ENCODE measurements at places on chromosomes 6 and 20.

DNA sequence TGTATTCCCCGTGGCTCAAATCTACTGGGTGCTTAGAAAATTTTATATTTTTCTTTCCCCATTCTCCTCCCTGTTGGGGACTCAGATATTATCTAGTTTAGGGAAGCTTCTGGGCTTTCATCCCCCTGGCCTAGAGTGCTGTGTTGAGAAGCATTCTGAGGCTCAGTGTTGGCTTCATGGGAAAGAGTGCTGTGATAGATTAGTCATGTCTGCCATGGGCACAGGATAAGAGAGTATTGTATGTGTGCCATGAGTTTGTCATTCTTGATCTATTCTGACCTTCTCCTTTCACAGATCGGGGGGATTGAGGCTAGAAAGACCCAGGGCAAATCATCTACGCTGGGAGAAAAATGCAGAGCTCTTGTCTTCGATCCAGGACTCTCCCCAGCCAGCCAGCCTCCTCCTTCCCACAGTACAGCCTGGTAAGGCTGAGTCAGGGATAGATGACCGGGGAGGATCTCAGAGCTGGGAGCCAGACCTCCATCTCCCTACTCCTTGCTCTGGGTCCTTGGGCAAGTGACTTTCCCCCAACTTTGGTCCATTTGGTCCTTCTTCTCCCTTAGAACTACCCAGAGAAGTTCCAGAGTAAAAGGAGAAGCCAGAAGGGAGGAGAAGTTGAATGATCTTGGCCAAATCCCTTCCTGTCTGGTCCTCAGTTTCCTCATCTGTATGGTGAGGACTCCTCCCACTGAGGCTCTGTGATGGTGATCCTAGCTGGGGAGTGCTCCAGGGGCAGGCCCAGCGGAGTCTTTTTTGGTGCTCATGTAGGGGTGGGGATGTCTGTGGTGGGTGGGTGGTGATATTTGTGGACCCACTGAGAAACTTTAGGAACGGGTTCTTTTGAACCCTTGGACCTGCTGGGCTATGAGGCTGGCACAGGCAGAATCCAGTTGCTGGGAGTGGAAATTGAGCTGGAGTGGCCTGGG, 5.0 kb downstream of the SRC start:
- no peak for DNase-seq

DNA sequence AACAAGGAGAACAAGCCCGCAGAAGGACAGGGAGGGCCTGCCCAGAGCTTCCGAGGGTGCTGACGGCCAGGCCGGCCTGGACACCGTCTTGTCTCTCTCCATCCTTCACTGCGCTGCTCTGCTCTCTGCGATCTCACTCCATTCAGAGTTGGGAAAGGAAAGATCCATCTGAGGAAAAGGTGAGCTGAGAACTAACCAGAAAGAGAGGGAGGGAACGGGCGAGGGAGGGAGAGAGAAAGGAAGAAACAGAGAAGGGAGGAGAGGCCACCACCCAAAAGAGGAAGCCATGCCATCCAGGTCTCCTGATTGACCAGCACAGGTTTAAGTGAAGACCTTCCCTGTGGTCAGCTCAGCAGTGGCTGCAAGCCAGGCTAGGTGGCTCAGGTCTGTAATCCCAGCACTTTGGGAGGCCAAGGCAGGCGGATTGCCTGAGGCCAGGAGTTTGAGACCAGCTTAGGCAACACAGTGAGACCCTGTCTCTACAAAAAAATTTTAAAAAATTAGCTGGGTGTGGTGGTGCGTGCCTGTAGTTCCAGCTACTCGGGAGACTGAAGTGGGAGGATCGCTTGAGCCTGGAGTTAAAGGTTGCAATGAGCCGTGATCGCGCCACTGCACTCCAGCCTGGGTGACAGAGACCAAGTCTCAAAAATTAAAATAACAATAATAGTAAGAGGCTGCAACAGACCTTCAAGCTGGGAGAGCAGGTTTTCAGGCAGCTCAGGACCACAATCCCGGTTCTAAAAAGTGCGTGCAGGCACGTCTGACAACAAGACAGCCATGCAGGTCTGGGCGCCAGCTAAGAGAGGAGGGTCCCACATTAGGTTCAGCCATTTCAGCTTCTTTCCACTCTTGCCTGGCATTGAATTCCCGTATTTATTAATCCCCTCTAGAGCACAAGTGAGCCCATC, 34.2 kb upstream of the DLGAP4 start:
- DNase-seq: no peak

DNA sequence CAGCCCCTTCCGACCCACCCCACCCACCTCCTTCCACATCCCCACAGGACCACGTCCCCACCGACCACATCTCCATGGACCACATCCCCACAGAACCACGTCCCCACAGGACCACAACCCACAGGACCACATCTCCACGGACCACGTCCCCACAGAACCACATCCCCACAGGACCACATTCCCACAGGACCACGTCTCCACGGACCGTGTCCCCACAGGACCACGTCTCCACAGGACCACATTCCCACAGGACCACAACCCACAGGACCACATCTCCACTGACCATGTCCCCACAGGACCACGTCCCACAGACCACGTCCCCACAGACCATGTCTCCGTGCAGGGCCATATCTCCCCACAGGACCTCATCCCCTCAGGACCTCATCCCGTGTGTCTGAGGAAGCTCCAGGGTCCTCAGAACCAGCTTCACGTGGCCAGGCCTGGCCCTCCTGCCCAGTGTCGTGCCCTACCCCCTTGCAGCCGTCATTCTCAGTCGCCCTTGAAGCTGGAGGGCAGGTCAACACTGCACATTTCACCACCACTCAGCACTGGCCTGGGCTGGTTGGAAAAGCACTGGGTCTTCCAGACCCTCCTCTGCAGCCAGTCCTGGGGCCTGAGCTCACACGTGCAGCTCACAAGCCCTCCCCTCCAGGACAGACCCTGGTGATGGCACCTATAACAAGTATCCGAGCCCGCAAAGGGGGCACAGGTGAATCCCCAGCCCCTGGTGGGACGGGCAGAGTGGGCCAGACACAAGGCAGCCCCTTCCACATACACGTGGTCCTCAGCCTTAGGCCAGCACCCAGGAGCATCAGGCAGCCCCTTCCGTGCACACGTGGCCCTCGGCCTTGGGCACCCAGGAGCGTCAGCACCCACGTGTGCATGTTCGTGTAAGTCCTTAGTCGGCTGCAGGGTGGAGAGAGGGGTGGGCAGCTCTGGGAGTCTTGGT, 3.9 kb downstream of the CHRNA4 start:
- no peak for DNase-seq

GRCh38 chr20:1034415-1034789, 32.3 kb upstream of the RSPO4 start:
- DNase-seq: no peak

GRCh38 chr6:168938546-168938945, 315.1 kb downstream of the THBS2 start:
- no peak for DNase-seq

- no peak for DNase-seq
These were observed 5.1 kb upstream of the EPHA7 start for GRCh38 chr6:93424303-93425064.

DNA sequence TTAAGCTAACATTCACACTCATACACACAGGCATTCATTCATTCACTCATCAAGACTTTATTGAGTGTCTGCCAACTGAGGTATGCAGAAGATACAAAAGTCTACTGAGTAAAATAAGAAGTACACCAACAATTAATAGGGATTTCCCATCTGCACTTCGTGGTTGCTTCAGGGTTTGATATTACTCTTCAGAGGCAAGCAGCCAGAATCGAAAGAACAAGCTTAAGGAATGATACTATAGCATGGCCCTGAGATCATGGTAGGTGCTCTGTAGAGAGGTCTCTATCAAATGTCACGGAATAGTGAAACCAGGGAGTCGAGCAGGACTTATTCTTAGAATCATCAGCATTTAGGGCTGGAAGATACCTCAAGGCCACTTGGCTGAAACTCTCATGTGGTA, 135.4 kb downstream of the NRN1 start:
- DNase-seq: no peak

DNA sequence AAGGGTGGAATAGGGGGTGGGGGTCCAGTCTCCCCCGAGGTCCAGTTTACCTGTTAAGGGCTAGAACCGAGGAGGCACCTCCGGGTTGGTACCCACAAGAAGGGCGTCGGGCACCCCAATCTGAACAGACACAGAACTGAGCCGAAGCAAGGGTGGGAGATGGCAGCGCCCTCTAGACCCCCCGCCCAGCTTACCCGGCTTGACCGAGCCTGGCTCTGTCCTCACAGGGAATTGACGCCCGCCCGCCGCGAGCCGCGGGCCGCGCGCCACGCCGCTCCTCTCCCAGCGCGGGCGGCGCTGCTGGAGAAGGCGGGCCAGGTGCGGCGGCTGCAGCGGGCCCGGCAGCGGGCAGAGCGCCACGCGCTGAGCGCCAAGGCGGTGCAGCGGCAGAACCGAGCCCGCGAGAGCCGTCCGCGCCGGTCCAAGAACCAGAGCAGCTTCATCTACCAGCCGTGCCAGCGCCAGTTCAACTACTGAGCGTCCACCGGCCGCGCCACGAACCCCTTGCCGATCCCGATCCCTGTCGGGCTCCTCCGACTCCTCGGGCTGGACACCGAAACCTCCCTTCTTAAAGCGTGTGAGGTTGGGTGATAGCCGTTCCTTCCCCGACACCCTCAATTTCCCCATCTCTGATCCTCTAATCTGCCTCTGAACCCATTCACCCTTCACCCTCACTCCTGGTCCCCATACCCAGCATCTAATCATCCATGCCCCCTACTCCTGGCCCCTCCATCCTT, 5.9 kb downstream of the TP53INP2 start:
- DNase-seq: peak; percentile 36

DNA sequence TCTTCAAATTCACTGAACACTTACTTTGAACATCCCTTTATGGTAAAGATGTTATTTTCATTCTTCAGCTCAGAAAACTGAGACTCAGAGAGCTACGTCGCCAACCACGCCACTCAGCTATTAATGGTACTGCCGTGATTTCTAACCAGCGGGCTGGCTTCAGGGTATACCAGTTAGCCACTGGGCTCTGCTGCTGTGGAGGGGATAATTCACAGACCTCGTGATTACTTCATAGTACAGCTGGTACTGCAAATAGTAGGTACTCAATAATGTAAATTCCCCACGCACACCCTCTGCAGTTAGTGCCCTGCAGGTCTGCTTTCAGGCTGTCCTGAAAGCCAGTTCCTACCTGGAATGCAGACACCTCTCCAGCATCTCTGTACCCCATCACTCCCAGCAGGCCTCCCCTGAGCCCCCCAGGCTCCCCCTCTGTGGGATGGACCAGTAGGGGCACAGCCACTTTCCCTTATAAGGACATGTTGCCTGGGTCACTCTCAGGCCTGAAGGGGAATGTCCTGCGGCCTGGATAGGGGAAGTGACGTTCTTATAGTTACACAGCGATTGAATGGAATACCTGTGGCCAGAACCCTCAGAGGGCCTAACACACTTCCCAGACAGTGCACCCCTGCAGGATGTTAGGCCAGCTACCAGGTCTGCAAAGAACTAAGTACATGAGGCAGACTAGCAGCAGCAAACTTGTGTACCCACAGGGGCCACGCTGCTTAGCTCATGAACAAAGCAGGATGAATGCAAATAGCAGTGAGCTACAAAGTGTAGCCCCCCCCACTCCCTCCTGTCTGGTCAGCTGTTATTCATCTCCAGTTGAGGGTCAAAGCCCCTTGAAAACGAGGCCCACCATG, 1.3 kb upstream of the OCSTAMP start:
- DNase-seq: no peak

- no peak for DNase-seq
These were observed 77.0 kb downstream of the ATXN1 start for GRCh38 chr6:16684195-16684689.

- no peak for DNase-seq
These were observed 50.8 kb downstream of the GRM4 start for GRCh38 chr6:34095136-34095505.

DNA sequence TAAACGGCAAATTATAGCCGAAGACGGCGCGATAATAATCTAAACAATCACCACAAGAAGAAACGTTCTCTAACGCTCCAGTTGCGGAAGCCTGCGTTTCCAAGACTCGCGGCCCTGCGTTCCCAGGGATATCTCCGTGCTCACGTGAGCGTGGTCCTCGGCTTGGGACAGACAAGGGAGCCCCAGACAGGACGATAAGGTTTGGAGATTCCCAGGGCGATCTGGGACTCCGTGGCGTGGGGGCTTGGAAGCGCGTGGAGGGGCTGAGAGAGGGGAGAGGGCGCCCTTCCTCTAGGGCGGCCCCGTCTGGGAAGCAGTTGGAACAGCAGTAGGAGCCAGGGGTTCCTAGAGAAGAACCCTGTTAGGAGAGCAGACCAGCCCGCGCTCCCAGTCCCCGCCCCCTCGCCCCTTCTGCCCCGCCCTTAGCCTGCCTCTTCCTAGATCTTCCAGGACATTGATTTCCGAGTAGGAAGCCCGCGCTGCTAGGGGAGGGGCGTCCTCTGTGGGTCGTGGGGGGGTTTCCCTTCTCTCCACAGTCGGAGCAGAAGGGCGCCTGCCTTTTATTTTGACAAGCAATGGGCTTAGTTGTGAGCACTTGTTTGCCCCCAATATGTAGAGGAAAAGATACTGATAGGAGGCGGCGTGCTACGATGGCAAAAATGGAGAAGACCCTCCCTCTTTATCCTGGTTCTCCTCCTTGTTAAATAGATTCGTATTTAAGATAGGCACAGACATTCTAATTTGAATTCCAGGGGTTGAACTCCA, 10.6 kb downstream of the NRN1 start:
- peak; percentile 58 for DNase-seq

GRCh38 chr6:93555292-93555691, 135.9 kb upstream of the EPHA7 start:
- no peak for DNase-seq

GRCh38 chr6:73451223-73452106, 632 bp downstream of the CGAS start:
- peak; percentile 8 for DNase-seq

GRCh38 chr20:39879296-39879695, 809.7 kb downstream of the MAFB start:
- DNase-seq: no peak

DNA sequence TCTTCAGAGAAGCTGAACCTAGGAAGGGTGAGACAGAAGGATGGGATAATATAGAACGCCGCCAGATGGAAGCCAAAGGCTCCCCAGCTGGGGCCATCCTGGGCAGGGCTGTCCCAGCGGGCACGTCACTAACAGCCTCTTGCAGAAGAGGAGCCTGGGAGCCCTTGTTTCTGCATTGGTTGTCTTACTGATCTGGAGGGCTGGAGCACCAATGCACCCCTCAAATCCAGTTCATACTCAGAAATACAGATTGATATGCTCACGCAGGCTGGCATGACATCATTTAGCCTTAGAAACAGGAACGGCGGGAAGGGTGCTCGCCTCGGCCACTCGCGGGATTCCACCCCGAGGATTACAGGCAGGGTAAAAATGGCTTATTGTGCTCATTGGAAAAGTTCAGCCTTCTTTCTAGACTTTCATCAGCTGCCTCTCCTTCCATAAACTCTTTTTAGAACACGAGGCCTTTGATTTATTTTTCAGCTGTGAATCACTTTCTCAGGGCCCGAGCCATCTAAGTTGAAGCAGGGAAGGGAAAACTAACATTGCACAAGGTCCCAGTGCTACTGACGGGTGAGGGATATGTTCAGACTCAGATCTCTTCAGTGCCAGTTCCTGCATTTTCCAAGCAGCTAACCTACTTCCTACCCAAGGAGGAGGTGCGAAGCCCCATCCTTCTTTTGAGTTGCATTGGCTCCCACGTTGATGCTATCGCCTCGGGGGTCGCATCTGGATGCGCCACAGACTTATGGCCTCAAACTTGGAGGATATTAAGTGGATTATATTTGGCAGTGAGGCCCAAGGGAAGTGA, 82.3 kb downstream of the GMPR start:
- DNase-seq: no peak
